Sigmoid colon (tissue), 7 donors: ENCODE measurements at places on chromosomes 4 and X.
A peak's percentile ranks its signal among the peaks of the same experiment; 100 is the strongest.

GRCh38 chr4:27305246-27305645, 444.6 kb downstream of the STIM2 start:
- H3K36me3 ChIP-seq: no peaks in the 10 kb centered on the region
- H3K27me3 ChIP-seq: no peaks in the 10 kb centered on the region
- DNase-seq: no peak
- H3K27ac ChIP-seq: no peak overlapping the region
- H3K4me3 ChIP-seq: no peak overlapping the region

GRCh38 chr4:86961116-86961515, 26.3 kb downstream of the AFF1 start:
- no peak overlapping the region for H3K4me3 ChIP-seq
- no peaks in the 10 kb centered on the region for H3K36me3 ChIP-seq
- peak overlapping the region; percentile 61 for H3K27ac ChIP-seq
- H3K27me3 ChIP-seq: no peaks in the 10 kb centered on the region

DNA sequence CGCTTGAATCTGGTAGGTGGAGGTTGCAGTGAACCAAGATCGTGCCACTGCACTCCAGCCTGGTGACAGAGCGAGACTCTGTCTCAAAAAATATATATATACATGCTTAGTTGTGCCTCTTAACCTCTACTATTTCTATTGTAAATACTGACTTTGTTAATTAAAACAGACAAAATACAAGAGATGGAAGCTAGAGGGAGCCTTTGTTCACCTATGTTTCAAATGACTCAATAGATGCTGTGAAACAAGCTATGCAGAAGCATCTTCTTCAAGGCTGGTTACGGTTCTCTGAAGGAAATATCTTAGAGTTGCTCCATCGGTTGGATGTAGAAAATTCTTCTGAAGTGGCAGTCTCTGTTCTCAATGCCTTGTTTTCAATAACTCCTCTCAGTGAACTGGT, 6.2 kb downstream of the NCAPG start:
- no peaks in the 10 kb centered on the region for H3K36me3 ChIP-seq
- H3K4me1 ChIP-seq: no peaks in the 10 kb centered on the region
- no peaks in the 10 kb centered on the region for H3K27me3 ChIP-seq
- no peak overlapping the region for H3K27ac ChIP-seq

- no peak overlapping the region for H3K27ac ChIP-seq
- H3K4me1 ChIP-seq: no peaks in the 10 kb centered on the region
- no peaks in the 10 kb centered on the region for H3K36me3 ChIP-seq
Observed at GRCh38 chr4:179662522-179662921, 2220.3 kb upstream of the AGA start.

GRCh38 chr4:15459706-15460105, 10.0 kb upstream of the CC2D2A start:
- no peaks in the 10 kb centered on the region for H3K36me3 ChIP-seq
- H3K4me3 ChIP-seq: no peak overlapping the region
- no peaks in the 10 kb centered on the region for H3K27me3 ChIP-seq
- H3K4me1 ChIP-seq: peaks cover 11% of the 10 kb centered on the region

- H3K4me3 ChIP-seq: no peak overlapping the region
- no peak overlapping the region for H3K27ac ChIP-seq
- no peaks in the 10 kb centered on the region for H3K4me1 ChIP-seq
- H3K27me3 ChIP-seq: no peaks in the 10 kb centered on the region
- DNase-seq: no peak
Observed at GRCh38 chr4:60846678-60847077, 353.4 kb upstream of the ADGRL3 start.

DNA sequence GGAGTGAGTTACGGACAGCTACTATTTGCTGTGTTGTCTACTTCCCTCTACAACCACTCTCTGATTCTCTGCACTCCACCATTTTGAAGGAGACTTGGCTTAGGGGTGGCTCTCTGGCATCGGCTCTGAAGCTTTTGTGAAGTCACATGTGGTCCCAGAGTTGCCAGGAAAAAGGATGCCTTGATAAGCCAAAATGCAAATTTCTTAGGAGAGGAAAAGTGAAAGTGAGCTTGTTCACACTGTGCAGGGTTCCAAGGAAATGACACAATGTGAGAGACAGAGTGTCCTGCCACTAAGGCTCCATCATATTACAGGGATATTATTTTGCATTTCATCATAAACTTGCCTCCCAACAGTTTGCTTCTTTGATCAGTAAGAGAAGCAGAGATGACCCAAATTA, 7.2 kb downstream of the PHOX2B start:
- no peak for DNase-seq
- H3K27ac ChIP-seq: no peak overlapping the region
- no peaks in the 10 kb centered on the region for H3K36me3 ChIP-seq
- peaks cover 13% of the 10 kb centered on the region for H3K27me3 ChIP-seq

- H3K27me3 ChIP-seq: no peaks in the 10 kb centered on the region
- H3K4me1 ChIP-seq: no peaks in the 10 kb centered on the region
- no peak for DNase-seq
- no peaks in the 10 kb centered on the region for H3K36me3 ChIP-seq
- no peak overlapping the region for H3K4me3 ChIP-seq
Observed at GRCh38 chr4:150743564-150744342, 161.8 kb downstream of the MAB21L2 start.

GRCh38 chr4:24252121-24252520, 332.2 kb downstream of the DHX15 start:
- no peaks in the 10 kb centered on the region for H3K27me3 ChIP-seq
- no peaks in the 10 kb centered on the region for H3K36me3 ChIP-seq
- no peak overlapping the region for H3K27ac ChIP-seq
- H3K4me3 ChIP-seq: no peak overlapping the region
- DNase-seq: no peak

- H3K4me3 ChIP-seq: no peak overlapping the region
- H3K36me3 ChIP-seq: no peaks in the 10 kb centered on the region
- H3K27ac ChIP-seq: no peak overlapping the region
Observed at GRCh38 chr4:72536443-72536842, 32.6 kb downstream of the ADAMTS3 start.

DNA sequence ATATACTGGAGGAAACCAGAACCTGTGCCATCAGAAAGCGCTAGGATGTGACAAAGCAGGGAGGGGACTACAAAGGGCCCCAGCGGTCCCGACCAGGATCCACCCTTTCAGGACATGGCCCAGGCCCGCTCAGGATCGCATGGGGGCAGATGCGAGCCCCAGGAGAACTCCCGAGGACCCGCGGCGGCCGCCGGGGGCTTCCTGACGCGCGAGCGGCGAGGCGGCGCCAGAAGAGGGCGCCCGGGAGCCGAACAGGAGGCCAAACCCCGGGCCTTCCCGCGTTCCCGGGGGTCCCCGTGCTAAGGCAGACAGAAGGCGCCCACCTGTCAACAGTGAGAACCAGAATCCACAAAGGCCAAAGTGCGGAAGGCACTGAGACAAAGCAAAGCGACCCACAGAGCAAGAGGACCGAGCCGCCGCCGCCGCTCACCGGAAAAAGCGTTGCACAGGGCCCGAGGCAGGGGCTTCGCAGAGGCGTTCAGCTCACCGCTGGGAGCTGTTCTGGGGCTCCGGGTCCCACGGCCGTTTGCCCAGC, 7.3 kb upstream of the OPN1LW start:
- H3K27ac ChIP-seq: no peak overlapping the region
- H3K27me3 ChIP-seq: no peaks in the 10 kb centered on the region
- H3K36me3 ChIP-seq: no peaks in the 10 kb centered on the region
- DNase-seq: peak; percentile 87
- H3K4me3 ChIP-seq: peak overlapping the region; percentile 34

- no peaks in the 10 kb centered on the region for H3K36me3 ChIP-seq
- no peak for DNase-seq
- H3K27me3 ChIP-seq: no peaks in the 10 kb centered on the region
- H3K4me3 ChIP-seq: no peak overlapping the region
- H3K4me1 ChIP-seq: no peaks in the 10 kb centered on the region
Observed at GRCh38 chr4:7444314-7444713, 9.6 kb upstream of the PSAPL1 start.

- no peak for DNase-seq
- H3K4me3 ChIP-seq: no peak overlapping the region
- no peaks in the 10 kb centered on the region for H3K36me3 ChIP-seq
- no peak overlapping the region for H3K27ac ChIP-seq
- no peaks in the 10 kb centered on the region for H3K4me1 ChIP-seq
- no peaks in the 10 kb centered on the region for H3K27me3 ChIP-seq
Observed at GRCh38 chr4:56158483-56158882, 209.7 kb downstream of the CEP135 start.

DNA sequence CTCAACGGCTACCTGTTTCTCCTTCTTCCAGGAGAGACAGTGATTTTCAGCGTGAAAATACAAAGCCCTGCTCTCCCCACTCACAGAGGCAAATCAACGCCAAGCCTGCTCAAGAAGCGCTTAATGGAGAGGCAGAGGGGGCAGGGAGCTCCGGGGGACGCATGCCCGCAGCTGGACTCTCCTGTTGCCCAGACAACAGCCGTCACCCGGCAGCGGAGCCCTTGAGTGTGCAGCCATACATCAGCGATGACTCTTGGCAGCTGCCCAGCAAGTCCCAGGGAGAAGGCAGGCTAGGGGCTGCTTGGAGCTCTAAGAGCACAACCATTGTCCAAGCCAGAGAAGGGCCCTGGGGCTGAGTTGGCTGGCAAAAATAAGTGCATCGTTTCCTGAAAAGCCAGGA, 71.0 kb upstream of the AFAP1 start:
- H3K4me3 ChIP-seq: no peak overlapping the region
- peaks cover 8% of the 10 kb centered on the region for H3K4me1 ChIP-seq
- no peaks in the 10 kb centered on the region for H3K27me3 ChIP-seq

DNA sequence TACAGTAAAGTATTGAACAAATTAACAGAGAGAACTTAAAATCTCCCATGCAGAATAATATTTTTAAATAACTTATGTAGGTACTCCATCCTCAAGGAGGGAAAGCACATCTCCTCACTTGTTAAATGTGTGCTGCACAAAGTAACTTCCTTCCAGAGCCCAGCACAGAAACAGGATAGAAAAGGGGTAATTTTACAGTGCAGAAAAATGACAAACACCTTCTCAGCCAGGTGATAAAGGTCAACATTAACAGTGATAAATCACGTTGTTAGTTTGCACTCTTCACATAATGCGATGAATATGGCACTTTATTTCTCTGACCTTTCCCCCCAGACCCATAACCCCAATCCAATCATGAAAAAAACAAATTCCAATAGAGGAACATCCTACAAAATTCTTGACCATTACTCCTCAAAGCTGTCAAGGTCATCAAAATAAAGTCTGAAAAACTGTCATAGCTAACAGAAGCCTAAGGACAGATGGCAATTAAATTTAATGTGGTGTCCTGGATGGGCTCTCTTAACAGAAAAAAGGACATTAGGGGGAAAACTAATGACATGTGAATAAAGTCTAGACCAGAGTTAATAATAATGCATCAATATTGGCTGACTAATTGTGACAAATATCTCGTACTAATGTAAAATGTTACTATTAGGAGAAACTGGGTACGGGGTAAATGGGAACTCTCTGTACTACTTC, 547.4 kb upstream of the AGA start:
- H3K4me1 ChIP-seq: no peaks in the 10 kb centered on the region
- H3K4me3 ChIP-seq: no peak overlapping the region
- H3K36me3 ChIP-seq: no peaks in the 10 kb centered on the region
- DNase-seq: no peak
- no peak overlapping the region for H3K27ac ChIP-seq

GRCh38 chrX:7389576-7389975, 241.6 kb upstream of the PUDP start:
- DNase-seq: no peak
- H3K27me3 ChIP-seq: no peaks in the 10 kb centered on the region
- no peak overlapping the region for H3K4me3 ChIP-seq
- H3K27ac ChIP-seq: no peak overlapping the region
- H3K36me3 ChIP-seq: no peaks in the 10 kb centered on the region
- H3K4me1 ChIP-seq: no peaks in the 10 kb centered on the region

GRCh38 chr4:184955636-184956035, 62.7 kb upstream of the HELT start:
- no peaks in the 10 kb centered on the region for H3K27me3 ChIP-seq
- DNase-seq: no peak
- no peaks in the 10 kb centered on the region for H3K4me1 ChIP-seq
- no peak overlapping the region for H3K4me3 ChIP-seq

DNA sequence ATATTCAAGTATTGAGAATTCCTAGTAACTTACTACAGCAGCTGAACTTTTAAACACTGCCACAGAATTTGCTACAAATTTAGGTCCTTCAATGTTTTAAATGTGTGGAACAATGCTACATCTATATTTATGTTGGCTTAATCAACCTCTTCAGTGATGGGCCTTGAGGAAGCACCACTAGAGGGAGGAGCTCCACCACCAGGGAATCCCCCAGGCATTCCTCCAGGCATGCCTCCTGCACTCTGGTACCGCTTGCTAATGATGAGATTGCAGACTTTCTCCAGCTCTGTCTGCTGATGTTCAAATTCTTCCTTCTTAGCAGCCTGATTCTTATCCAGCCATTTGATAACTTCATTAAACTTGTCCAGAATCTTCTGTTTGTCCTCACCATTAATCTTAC, 190.8 kb downstream of the HTR2C start:
- no peak for DNase-seq
- H3K27me3 ChIP-seq: no peaks in the 10 kb centered on the region
- H3K27ac ChIP-seq: no peak overlapping the region

GRCh38 chr4:158854236-158854635, 85.4 kb downstream of the FNIP2 start:
- no peak for DNase-seq
- H3K4me3 ChIP-seq: no peak overlapping the region
- no peak overlapping the region for H3K27ac ChIP-seq

- no peak for DNase-seq
- peaks cover 16% of the 10 kb centered on the region for H3K4me1 ChIP-seq
- H3K27ac ChIP-seq: no peak overlapping the region
- H3K36me3 ChIP-seq: no peaks in the 10 kb centered on the region
- H3K27me3 ChIP-seq: no peaks in the 10 kb centered on the region
Observed at GRCh38 chr4:165605811-165606210, 227.0 kb downstream of the CPE start.

- DNase-seq: peak; percentile 90
- no peaks in the 10 kb centered on the region for H3K27me3 ChIP-seq
Observed at GRCh38 chrX:154396973-154397887, 947 bp upstream of the RPL10 start.

DNA sequence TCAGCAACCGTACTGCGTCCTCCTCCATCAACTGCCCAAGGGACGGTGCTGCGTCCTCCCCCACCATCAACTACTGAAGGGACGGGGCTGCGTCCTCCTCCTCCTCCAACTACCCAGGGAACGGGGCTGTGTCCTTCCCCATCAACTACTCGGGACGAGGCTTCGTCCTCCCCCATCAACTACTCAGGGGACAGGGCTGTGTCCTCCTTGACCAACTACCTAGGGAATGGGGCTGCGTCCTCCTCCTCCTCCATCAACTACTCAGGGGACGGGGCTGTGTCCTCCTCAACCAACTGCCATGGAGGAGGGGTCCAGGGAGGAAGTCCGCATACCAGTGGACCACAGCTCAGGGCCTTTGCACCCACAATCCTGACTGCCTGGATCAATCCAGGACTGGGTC, 24.4 kb downstream of the PPP2R3B start:
- H3K27me3 ChIP-seq: no peaks in the 10 kb centered on the region
- no peak overlapping the region for H3K4me3 ChIP-seq
- no peaks in the 10 kb centered on the region for H3K36me3 ChIP-seq
- no peak overlapping the region for H3K27ac ChIP-seq
- DNase-seq: no peak

- H3K4me3 ChIP-seq: no peak overlapping the region
- peaks cover 12% of the 10 kb centered on the region for H3K27me3 ChIP-seq
- H3K4me1 ChIP-seq: peaks cover 23% of the 10 kb centered on the region
- no peak overlapping the region for H3K27ac ChIP-seq
- DNase-seq: no peak
- no peaks in the 10 kb centered on the region for H3K36me3 ChIP-seq
Observed at GRCh38 chr4:180060159-180060889, 2182.9 kb upstream of the TENM3 start.

GRCh38 chr4:70437197-70437596, 34.8 kb upstream of the MUC7 start:
- no peak for DNase-seq
- no peak overlapping the region for H3K27ac ChIP-seq
- H3K36me3 ChIP-seq: no peaks in the 10 kb centered on the region
- H3K4me1 ChIP-seq: no peaks in the 10 kb centered on the region
